Thymus (tissue), 14 donors: ENCODE measurements at places on chromosomes 12 and 14. TPM values are rescaled to one million over a fixed set of nuclear protein-coding genes. Genes with fewer than 3 reads are reported as not detected.

- no peak for DNase-seq
Measured at GRCh38 chr12:121139286-121139685, 6.6 kb downstream of the P2RX7 start.

- DNase-seq: no peak
Measured at GRCh38 chr14:64966976-64967375, 5.2 kb downstream of the RAB15 start.

DNA sequence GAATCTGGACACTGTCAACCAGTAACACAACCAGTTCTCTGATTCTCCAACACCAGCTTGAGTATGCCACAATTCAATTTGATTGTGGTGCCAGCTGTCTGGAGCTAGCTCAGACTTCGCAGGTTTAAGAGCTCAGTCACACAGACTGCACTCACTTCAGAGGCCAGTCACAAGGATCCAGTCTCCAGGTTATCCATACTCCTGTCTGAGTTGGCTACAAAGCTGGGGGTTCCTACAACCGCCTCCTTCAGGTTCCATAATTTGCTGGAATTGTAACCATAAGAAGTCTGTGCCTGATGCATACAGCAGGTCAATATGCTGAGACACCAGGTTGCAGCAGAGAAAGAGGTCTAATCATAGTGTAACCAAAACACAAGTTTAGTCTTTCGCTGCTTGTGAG lies 70.5 kb upstream of the CPSF6 start:
- no peak for DNase-seq

GRCh38 chr14:52391881-52392615 lies 77.9 kb downstream of the PTGER2 start:
- DNase-seq: no peak

DNA sequence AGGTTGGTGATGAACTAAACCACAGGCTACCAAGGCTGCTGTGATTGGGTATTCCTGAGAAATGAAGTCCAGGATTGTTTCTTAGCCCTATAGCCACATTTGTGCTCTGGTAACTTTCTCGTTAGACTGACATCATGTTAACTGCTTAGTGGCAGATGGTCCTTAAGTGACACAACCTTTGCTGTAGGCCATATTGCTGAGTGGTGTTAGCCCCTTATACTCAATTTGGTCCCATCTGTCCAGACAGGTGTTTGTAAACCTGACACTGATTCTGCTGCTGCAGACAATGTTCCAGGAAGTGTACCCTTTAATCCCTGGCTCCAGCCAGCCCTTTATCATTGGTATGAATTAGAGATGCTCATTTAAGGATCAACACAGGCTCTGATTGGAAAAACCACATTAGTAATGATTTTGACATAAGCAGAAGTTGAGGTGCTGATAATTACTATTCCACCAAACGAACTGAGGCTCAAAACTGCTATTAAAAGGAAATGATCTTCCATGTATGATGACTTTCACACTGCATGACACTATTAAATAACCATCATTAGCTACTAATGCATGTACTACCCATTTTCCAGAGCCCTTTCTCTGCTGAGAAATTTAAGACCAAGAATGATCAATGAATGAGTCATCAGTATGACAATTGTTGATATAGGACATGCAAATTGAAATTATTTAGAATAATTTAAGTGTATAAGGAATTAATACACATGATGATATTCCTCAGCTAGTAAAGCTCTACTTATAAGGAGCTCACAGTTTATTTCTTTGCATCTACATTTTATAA lies 3.6 kb upstream of the SSTR1 start:
- no peak for DNase-seq

DNA sequence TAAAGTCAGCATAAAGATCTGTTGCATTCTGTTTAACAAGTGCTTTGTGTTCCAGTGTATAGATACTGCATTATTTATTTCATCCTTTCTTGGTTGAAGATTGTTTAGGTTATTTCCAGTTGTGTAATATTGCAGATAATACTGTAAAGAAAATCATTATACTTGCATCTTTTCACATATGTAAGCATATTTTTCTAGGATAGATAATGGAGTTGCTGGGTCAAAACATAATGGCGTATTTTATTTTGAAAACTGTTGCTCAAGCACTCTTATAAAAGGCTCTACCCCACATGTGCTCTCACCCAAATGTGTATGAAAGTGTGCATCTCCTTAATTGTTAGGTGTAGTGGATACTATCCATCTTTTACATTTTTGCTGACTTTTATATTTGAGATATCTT lies 274.4 kb downstream of the FBXL14 start:
- no peak for DNase-seq

DNA sequence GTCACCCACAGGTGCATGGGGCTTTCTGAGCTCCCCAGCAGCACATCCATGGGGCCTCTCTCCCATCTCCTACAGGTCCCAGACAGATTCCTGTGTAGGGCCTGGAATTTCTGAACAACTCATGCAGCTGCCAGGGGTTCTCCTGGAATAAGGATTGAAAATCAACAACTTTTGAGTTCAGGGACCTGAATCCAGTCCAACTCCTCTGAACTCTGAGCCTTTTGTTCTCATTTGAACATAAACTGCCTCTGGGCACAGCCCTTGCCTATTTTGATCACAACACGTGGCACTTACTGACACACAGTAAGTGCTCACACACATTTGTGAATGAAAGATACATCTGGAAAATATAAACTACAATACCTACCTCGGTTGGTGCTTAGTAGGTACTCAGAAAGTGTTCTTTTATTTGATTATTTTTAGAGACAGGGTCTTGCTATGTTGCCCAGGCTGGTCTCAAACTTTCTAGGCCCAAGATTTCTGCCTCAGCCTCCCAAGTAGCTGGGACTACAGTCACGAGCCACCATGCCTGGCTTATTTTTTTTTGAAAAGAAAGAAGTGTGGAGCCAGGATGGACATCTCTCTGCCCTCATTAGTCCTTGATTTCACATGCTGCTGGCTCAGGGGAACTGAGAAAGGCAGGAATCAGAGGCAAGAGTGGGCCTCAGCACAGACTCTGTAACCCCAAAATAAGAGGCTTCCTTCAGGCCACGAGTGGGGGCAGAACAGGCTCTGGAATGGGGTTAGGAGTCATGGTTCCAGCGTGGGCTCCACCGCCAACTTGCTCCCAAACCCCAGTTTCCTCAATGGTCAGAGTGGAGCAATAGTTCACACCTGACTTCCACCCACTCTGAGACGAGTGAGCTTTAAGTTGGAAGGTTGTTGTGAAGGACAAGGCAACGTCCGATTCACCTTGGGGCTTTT lies 27.0 kb downstream of the SYNE3 start:
- no peak for DNase-seq

- DNase-seq: no peak
Measured at GRCh38 chr12:19409376-19409775, 29.9 kb upstream of the AEBP2 start.

DNA sequence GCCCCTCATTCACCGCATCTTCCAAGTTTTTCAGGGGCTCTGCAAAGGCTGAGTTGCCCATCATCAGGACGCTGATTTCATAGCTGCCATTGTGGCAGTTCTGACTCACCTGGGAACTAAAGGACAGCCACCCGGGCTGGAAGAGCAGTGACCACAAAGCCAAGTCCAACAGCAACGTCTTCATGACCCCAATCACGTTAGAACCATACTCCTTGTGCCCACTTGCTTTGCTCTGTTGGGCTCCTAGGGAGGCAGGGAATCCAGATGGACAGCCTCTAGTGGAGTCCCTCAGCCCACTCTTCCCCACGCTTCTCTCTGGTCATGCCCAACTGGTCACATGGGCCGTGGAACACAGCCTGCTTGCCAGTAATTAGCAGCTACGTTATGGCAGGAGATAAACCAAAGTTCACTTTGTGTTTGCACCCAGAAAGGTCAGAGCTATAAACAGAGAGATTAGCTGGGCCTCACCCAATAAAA lies at the start of gene GUCY2C:
GUCY2C (minus strand) TSS at position 335 of the 477 bp plus-strand sequence; CDS start at position 184, 151 bp downstream.
- DNase-seq: no peak

The ADCY4 gene
- polyA plus RNA-seq: 17.6 TPM

The EXOC5 gene
- polyA plus RNA-seq: 25.2 TPM

The ZNF384 gene
- polyA plus RNA-seq: 39.3 TPM

The MYF5 gene
- not detected for polyA plus RNA-seq

The PTPRO gene
- polyA plus RNA-seq: 2.9 TPM
